ENCODE measurements at places on chromosomes 2 and 18.

DNA sequence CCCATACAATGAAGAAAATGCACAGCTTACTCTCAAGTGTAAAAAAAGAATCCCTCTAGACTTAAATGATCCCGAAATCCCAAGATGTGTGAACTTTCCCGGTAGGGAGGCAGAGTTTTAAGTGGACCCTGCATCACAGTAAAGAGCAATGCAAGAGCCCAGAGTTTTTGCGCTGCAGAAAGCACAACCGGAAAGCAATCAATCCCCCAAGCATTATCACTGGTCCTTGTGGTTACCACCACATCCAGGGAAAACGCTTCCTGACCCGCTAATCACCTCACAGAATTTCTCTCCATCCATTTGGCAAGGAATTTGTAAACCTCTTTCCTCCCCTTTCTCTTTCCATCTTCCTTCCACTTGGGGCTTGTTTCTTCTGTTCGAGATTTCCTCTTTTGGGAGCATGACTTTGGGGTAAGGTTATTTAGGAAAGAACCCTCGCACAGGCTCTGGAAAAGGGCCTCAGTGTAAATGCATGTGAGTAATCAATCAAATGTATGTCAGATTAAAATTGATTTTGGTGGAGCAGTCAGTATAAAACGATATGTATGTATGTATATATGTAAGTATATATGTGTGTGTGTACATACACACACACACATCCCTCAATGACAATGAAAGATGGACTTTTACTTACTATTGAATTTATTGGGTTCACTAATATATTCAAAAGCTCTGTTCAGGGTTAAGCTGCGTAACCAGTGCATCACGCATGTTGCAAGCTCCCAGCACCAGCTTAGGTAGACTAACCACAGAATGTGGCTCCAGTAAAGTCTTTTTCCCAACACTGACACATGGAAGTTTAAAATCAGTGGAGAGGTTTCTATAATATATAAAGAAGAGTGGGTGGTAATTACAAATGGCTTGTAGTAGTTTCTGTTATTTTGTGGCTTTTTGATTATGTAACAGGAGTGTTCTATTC, 1.6 kb downstream of the PLCL1 start:
- DNase-seq = no peak

- no peak for DNase-seq
These were observed 86.5 kb downstream of the UXS1 start for GRCh38 chr2:106107509-106108131.

GRCh38 chr2:156319811-156320485, 12.6 kb downstream of the NR4A2 start:
- DNase-seq = peak; percentile 84

- DNase-seq = no peak
These were observed 4.6 kb upstream of the UGT1A5 start for GRCh38 chr2:233707940-233708644.

DNA sequence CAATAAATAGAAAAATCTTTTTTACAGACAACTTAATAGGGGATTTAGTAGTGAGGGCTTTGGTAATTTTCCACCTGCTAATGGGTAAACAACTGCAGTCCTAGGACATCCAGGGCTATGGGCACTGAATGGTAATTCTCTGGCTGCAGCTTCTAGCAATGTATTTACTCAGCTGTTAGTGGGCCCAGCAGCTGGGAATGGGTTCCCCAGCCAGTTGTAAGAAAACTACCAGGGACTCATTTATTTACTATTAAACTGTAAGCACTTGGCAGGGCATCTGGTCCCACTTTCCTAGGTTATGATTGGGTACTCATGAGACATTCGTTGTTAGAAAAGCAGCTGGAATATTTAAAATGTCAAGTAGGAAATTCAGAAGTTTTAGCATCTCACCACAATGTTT, 363.8 kb upstream of the TRIB2 start:
- DNase-seq = no peak

GRCh38 chr2:235960716-235961640, 207.2 kb downstream of the GBX2 start:
- DNase-seq = peak; percentile 41

GRCh38 chr2:45241061-45241561, 231.9 kb upstream of the SIX2 start:
- no peak for DNase-seq

GRCh38 chr2:179049203-179049545, 763 bp downstream of the CCDC141 start:
- DNase-seq = no peak

DNA sequence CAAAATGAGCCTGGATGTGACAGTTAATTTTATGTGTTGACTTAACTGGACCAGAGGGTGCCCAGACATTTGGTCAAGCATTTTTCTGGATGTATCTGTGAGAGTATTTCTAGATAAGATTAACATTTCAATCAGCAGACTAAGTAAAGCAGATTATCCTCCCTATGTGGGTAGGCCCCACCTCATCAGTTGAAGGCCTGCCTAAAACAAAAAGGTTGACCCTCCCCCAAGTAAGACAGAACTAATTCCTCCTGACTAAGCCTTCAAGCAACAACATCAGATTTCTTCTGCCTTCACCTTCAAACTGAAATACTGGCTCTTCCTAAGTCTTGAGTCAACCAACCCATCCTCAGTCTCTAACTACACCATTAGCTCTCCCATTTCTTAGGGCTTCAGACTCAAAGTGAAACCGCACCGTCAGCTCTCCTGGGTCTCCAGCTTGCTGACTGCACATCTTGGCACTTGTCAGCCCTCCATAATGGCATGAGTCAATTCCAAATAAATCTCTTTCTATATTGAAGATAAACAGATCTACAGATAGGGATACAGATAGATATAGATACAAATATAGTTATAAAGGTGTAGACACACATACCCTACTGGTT, 47.9 kb downstream of the MEMO1 start:
- DNase-seq = no peak

- DNase-seq = no peak
These were observed 236.0 kb downstream of the DYSF start for GRCh38 chr2:71689393-71689792.

GRCh38 chr2:70656421-70657010, 102.9 kb upstream of the TGFA start:
- DNase-seq = no peak

DNA sequence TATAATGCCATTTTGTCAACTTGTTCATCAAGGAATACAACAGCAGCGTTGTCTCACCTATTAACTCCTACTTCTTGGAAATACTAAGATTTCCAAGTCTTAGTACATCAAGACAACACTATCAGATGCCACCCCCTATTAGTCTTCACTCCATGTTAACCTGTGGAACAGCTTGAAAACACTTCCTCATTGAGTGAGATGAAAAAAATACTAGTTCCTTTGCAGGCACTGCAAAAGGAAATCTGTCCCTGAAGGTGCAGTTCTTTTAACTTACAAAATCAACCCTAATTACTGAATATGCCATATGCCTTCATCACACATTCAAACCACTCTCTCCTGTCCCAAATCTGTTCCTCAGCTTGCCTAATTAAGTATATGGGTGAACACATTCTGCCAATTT, 4.0 kb downstream of the CWC22 start:
- DNase-seq = no peak

GRCh38 chr18:57080479-57080878, 66.4 kb upstream of the BOD1L2 start:
- DNase-seq = no peak

DNA sequence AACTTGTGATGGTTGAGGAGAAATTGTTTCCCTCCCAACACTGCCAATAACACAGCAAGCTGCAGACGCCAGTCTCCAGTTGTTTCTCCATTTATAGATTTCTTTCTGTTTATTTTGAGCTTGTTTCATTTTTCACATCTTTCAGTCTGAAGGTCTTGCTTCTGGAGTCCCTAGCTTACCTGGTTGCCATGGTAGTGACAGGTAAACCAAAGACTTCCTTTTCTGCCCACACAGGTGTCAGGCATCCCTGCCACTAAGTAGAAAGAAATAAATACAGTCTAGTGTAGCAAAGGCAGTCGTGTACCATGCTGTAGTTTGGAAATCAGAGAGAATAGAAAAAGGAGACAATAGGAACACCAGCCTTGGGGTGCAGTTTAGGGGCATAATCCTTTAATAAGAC, 82.8 kb downstream of the MARCHF4 start:
- DNase-seq = no peak

DNA sequence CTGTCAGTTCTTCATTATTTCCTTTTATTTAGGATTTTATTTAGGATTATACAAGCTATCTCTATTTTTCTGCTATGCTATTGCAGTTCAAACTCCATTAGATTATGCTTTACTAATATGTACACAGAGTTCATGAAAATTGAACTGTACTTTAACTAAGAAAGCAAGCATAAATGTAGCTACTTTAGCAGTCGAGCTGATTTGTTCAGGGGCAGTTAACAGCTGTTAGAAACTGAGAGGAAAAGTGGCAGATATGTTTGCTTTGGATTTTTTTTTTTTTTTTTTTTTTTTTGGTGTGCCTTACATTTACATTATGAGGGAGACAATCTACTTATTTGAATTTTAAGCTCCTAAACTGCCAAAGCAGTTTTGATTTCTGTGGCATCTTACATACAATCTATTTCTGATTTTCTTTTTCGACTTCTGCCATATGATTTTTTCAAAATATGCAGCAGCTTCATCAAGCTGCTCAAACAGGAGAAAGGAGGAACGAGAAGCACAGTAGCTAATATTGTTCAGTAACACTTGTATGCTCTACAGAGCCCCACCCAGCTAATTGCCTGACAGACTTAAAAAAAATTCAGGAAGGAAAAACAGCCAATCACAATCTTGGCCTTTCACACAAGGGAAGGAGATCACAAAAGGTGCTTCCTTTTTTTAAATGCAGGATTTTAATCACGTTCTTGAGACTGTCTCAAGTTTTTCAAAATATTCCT, 233.4 kb upstream of the SIX3 start:
- no peak for DNase-seq

DNA sequence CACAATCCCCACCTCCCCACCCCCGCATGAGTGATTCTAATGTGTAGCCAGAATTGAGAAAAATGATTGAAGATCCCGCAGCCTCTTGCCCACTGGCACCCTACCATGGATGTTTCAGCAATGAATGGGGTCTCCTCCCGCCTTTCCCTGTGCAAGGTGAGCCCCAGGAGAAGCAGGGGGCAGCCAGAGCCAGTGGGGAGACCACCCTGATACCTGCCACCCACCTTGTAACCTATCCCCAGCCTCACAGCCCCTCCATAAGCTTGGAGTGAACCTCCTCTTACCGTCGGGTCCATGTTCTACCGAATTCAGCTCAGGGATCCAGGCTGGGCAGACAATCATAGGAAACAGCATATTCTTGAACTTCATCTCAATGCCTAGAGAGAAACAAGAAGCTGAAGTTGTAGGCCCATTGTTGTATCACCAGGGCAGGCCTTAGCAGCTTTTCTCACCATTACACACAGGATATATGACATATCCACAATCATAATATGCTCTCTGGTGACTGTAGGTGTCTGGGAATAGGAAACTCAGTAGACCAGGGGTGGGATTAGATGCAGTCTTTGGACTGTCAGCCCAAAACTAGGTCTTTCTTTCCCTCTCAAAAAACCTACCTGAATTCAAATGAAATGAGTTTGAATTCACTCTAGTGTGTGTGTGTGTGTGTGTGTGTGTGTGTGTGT, 30.9 kb downstream of the XDH start:
- no peak for DNase-seq

DNA sequence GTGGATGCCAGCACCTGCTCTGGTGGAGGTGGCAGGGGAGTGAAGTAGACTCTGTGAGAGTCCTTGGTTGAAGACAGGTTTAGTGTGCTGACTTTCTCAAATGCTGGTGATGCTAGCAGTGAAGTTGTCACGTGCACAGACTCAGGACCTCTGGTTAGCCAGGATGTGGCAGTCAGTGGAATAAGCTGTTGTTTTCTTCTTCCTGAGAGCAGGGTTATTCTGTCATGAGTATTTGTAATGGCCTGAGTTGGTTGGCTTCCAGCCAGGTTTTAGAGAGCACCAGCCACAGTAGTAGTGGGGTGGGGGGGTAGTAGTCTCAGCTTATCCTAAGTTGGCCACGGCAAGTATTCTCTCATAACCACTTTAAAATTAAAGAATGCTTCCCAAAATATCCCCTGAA, 238.5 kb upstream of the FBXO11 start:
- DNase-seq = no peak

- DNase-seq = no peak
These were observed 260.3 kb downstream of the SATB2 start for GRCh38 chr2:199197448-199197847.

DNA sequence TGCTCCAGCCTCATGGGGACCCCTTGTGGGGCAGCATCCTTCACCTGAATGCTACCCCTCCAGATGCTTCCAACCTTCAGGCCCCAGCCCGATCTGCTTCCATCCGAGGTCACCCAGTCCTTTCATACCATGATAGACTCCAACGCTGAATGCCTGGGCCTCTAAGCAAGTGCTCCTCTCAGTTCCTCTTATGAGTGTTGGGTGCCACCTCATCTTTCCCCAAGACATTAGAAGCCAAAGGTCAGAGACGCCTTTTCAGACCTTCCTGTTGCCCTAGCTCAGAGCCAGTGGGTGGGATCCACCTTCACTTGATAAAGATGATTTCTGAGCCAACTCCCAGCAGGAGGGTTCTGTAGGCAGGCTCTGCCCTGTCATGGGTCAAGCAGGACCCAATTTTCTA, 174.5 kb upstream of the MGAT5 start:
- no peak for DNase-seq

GRCh38 chr18:12884406-12885323, 628 bp upstream of the PTPN2 start:
- peak; percentile 86 for DNase-seq

DNA sequence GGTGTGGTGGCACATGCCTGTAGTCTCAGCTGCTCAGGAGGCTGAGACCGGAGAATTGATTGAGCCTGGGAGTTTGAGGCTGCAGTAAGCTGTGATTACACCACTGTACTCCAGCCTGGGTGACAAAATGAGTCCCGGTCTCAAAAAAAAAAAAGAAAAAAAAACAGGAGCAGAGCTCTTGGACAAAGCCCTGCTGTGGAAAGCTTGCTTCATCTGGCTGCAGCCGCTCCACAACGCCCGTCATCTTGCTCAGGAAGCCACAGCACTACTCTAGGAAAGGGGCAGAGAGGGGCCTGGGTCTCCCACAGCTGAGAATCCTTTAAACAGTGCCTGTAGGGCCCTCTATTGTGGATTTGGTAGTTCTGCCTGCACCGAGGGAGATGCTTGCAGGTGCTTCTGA, 11.0 kb downstream of the ATG4B start:
- DNase-seq = no peak

DNA sequence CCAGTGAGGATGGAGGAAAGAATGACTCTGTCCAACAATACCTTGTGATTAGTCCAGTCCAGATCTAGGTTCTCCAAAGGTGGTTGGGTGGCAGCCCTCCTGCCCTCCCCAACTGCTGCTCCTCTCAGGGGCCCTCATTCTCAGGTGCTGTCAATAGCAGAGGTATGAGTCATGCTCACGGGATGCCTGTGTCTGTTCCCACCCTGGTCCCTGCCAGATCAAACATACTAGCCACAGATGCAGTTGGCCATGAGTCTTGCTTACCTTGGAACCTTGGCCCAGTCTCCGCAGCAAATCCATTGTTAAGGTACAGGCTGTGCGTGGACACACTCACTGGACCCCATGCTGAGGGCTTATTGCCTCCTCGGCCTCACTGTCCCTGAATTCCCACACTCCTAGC, 24.9 kb upstream of the RPIA start:
- DNase-seq = no peak

- DNase-seq = no peak
These were observed 15.1 kb upstream of the ADCY3 start for GRCh38 chr2:24935145-24935544.

Data from sciatic nerve (tissue), 2 donors.